Stimulated activated CD4-positive, alpha-beta T cell treated with anti-CD3 and anti-CD28 coated beads, Interleukin-1b, Interleukin-23, amount 100 ng/mL, for 1 hour (primary cell): ENCODE measurements at places on chromosomes 3 and 15.

DNA sequence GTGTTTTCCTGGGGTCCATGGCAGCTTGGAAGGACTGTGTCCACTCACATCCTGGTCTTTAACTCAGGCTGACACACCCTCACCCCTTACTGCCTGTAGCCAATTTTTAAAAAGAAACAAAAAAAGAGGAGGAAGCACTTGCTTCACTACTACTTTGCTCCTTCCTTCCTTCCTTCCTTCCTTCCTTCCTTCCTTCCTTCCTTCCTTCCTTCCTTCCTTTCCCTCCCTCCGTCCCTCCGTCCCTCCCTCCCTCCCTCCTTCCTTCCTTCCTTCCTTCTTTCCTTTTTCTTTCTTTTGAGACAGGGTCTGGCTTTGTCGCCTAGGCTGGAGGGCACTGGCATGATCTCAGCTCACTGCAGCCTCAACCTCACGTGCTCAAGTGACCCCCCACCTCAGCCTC, 25.5 kb upstream of the AKAP13 start:
- no peak for DNase-seq

DNA sequence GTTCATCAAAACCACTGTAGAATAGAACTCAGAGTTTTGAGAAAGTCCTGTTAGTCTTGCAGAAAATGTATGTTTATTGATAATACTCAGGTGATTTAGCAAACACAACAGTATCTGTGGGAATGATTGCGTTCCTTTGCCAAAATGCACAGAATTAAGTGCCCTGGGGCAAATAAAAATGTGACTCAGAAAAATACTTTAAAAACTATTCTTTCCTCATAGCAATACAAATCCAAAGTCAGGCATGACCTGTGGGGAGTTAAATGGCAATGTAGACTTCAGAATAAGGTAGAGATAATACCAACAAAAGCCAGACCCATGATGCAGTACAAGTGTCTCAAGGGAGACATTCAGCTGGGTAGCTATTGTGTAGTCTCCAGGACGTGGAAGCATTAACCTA, 72.3 kb upstream of the SNTN start:
- no peak for DNase-seq

DNA sequence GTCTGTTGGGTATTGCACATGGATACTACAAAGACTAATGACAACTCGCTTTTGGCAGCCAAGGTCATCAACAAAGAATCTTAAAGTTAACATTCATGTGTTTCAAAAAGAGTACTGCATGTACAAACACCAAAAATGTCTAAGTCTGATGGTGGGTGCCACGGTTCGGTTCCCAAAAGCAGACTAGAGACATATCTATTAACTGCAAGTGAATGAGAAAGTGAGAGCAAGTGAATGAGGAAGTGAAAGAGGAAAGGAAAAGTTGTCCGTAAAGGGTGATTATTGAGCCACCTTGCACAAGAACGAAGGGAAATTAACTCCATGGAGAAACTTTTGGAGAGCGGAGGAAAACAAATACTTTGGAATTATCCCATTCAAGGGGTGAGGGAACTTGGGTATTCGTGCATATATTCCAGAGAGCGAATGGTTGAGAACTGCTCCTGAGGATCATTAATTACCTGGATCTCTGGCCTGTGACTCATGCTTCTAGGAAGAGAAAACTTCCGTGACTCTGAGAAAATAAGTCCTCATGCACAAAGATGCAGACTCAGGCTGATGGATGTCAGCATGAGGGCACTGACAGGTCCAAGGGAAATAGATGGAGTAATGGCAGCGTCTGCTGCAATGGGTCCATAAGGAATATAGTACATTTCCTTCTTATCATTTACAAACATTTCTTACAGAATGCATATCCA, 336.5 kb upstream of the TGFBR2 start:
- no peak for DNase-seq

GRCh38 chr3:60792249-60792852, 458.9 kb downstream of the FHIT start:
- DNase-seq = no peak

- DNase-seq = no peak
Observed at GRCh38 chr3:32137870-32138269, 31.4 kb downstream of the GPD1L start.

- DNase-seq = no peak
Observed at GRCh38 chr3:177590826-177591225, 393.5 kb upstream of the TBL1XR1 start.

GRCh38 chr3:112074616-112075497, 11.3 kb upstream of the C3orf52 start:
- DNase-seq = no peak

DNA sequence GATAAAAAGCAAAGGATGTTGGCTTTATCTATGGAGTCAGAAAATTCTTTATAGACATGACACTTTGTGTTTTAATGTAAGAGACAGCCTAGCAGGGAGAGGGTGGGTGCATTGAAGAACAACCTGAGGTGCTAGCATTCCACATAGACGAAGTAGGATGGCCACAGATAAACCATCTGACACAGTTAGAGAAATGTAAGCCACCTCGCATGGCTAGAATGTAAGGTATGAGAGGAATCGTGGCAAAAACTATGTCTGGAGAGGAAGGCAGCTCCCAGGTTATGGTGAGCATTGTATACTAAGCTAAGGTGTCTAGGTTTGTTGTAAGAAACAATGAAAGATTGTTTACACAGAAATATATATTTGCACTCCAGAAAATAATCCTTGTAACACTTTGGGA, 194.0 kb upstream of the SLITRK3 start:
- no peak for DNase-seq
